HCEC 1CT (cell line): ENCODE measurements at places on chromosomes 4 and X.

DNA sequence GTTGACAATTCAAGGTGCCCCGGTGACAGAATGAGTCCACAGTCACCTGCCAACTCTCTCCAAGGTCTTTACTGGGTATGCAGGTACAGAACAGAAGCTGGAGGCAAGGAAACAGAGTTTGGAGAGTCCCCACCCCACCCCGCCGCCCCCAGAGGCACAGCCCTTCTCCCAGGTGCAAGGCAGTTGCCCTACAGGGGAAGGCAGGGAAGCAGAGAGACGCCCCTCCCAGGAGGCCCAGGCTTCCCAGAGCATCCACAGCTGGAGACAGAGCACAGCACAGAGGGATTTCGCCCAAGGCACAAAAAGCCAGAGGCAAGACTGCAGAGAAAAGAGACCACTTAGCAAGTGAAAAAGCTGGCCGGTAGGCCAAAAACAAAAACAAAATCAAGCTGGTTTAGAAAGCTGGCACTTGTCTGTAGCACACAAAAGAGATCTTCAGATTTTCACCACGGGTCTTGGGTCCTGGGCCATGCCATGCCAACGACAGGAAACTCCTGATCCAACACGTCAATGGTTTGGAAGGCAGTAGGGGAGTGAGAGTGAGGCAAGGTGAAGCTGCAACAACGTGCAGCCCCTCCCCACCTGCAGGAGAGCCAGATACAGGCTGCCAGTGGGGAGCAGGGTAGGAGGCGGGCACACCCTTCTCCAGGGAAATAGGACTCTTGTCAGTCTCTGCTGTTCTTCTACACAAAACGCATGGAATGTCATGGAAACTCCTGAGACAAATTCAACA, 113.3 kb downstream of the AFAP1 start:
- no peak for DNase-seq

GRCh38 chr4:185682236-185682635, 129.8 kb downstream of the SORBS2 start:
- no peak for DNase-seq

GRCh38 chr4:53855581-53856250, 208.7 kb downstream of the CHIC2 start:
- peak; percentile 60 for DNase-seq

GRCh38 chr4:177222781-177223180, 86.9 kb upstream of the NEIL3 start:
- no peak for DNase-seq

GRCh38 chr4:45120163-45120562, 393.8 kb upstream of the GNPDA2 start:
- no peak for DNase-seq

DNA sequence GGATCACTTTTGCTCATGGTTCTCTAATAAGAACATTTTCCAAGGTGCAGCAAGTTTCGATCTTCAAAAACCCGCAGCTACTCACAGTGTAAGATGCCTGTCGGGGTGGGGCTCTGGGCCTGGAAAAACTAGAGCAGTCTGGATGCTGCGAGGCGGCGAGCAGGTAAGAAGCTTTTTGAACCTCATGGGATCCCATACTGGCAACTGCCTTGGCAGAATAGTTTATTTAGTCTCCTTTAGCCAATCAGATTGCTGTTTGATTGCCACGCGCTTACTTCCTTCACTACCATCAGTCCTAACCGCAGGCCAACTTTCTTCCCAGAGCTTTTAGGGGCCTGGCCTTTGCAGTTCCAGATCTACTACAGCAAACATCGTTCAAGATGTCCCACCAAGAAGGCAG, 61.3 kb upstream of the MAGEB10 start:
- no peak for DNase-seq

DNA sequence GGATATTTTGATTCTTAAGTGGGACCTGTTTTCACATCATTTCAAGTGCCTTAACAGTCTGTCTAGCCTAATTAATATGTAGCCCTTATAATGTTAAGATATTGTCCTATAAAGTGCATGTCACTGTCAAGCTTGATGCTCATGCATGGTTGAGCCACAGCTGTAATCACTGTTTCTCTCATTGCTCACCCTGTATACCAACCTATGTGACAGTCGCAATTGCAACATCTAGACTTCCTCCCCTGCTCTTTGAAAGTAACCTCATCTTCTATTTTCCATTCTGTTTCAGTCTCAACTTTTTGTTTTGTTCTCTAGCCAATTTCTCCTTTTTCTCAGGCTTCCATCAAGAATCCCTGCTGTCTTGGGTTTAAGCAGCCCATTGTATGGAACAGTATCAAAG, 24.4 kb upstream of the MSL3 start:
- no peak for DNase-seq

GRCh38 chr4:181301735-181302710, 941.2 kb upstream of the TENM3 start:
- peak; percentile 6 for DNase-seq

GRCh38 chr4:75723163-75724065, 963 bp upstream of the USO1 start:
- DNase-seq, result peak; percentile 20

GRCh38 chrX:35017284-35017683, 74.7 kb downstream of the FAM47B start:
- DNase-seq, result no peak

DNA sequence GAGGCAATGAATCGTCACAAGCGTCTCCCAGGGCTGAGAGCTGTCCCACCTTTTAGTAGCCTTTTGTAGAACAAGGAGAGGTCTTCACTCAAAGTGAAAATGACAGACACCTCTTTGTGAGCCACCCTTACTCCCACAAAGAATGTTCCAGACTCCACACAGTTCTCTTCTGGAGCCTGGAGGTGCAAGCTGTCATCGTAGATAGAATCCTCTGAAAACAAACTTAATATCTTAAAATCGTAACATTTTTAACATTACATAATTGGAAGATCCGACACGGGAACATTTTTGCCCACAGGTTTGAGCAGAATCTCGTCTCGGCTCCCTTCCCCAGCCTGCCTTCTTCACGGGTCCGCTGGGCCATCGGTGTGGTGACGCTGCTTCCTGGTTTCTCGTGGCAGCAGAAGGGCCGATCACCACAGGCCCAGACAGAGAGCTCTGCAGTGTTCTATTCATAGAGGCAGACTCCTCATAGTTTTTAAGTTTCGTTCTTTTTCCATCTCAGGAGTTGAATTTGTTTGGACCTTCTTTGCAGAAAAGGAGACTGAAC, 27.7 kb downstream of the WFS1 start:
- DNase-seq, result no peak

GRCh38 chr4:101756181-101756580, 34.3 kb upstream of the BANK1 start:
- no peak for DNase-seq

DNA sequence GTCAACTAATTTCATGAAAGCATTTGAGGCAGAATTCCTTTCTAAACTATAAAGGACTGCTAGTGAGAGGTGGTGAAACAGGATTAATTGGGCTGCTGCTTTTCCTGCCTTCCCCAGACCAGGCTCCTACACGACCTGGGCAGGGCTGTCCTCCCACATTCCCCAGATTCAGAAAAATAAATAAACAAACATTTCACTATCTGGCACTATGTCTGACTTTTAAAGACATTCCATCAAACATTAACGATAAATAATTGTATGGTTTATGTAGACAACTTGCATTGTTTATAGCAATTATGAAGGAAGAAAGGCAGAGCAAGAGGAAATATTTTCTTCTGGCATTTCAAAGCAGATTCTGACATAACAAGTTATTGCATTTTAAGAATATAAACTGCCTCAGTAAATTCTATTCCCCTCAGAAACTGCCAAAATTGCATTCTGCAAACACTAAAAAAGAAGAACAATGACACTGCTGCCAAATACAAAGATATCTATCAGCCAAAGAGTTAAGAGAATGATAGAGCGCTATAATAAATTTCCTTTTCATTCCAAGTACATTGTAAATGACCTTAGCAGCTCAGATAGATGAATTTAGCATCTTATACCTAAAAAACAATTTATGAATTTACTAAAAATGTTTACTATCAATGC, 214.7 kb upstream of the INTU start:
- DNase-seq, result no peak

DNA sequence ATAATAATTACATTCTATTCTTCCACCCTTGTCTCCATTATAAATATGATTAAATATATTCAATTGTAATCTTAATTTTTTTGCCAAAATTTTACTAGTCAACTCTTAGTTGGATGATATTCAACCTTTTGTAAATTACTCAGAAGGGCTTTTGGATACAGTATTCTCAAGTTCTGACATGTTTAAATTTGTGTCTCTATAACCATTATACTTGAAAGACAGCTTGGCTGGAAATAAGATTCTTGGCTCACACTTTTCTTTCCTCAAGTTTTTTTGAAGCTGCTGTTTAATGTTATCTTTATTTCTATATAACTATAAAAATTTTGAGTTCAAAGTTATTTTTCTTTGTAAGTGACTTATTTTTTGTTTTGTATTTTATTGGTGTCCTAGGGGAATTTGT, 214.4 kb downstream of the ARAP2 start:
- no peak for DNase-seq

GRCh38 chr4:76563454-76564122, 128.6 kb downstream of the SHROOM3 start:
- DNase-seq, result no peak
